Central memory CD4-positive, alpha-beta T cell (primary cell): ENCODE measurements at places on chromosomes 3 and 15.
A peak's percentile ranks its signal among the peaks of the same experiment; 100 is the strongest.

DNA sequence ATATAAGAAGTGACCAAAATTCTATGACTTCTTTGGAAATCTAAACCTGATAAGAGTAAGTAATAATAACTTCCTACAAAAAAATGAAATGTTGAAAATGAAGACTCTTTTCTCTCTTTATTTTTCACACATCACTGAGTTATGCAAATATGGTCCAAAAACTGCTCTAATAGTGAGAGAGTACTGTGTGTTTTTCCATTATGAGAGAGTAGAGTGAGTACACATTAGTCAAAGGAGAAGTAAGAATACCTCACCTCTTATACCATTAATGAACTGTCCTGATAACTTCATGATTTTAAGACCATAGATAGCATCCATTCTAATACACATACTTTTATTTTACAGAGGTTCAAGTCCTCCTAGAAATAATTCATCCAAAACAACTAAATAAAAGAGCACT lies 1310.2 kb downstream of the SI start:
- no peak for DNase-seq

DNA sequence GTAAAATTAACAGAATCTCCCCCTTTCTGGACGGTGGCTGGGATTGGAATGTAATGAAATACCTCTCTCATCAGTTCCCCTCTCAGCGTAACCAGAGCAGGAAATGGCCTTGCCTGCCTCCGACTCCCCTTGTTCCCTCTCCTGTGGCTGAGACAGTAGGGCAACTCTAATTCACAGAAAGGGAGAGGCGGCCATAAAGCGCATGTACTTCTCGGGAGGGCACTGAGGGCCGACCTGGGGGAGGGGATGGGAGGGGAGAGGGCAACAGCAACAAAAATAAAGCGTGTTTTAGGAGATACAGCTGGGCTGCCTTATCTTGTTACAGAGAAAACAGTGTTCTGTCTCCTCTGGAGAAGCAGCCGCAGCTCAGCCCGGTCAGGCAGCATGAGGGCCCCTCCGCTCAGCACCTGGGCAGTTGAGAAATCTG lies 783.3 kb upstream of the ARRDC4 start:
- DNase-seq, result no peak

DNA sequence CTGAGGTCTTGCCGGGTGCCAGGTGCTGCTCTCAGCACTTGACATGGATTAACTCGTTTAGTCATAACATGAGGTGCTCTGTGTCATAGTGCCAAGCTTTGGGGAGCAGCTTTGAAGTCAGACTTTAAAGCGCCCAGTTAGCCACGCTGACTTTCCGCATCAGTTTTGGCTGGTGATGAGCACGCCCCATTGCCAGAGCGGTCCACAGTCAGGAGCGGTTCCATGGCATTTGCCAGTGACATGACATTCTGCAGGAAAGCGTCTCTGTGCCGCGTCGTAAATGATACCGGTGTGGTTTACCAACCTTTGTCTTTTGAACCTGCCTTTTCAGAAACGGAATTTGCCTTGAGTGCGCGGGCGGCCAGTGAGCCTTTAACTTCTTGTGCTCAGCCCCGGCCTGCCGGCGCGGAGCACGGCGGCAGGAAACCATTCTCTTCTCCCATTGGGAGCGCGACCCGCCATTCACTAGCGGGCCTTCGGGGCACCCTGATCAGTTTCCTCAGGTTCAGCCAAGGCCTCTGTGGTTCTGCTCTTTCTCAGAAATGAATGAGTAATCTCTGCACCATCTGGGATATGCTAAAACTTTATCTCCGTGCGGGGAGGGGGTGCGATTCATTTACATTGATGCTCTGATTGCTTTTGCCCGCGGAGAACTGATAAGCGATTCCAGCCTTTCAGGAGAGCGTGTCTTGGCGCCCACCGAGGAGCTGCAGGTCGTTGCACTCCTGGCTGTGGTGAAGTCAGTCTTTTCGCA lies 1.7 kb upstream of the SLC2A2 start:
- peak; percentile 23 for DNase-seq

DNA sequence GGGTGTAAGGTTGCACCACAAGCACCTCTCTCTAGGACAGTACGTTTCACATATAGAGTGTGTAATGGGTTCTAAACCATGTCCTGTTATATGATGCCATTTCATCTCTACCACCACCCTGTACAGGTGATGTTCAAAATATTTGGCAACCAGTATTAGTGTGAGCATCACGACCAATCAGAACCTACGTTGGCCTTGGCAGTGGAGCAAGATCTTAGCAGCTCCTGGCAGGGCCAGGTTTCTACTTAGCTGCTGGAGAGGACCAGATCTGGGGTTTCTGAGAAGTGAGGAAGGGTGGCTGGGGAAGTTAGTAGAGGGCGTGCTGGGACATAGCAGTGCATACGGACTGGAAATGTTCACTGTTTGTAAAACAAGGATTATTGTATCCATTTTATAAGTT lies 23.1 kb upstream of the MITF start:
- DNase-seq, result no peak

GRCh38 chr3:41893977-41894376 lies 67.9 kb downstream of the ULK4 start:
- DNase-seq, result peak; percentile 11

- DNase-seq, result no peak
Measured at GRCh38 chr3:177300842-177301241, 103.6 kb upstream of the TBL1XR1 start.

- DNase-seq, result no peak
Measured at GRCh38 chr15:51104512-51104911, 9.8 kb upstream of the TNFAIP8L3 start.

GRCh38 chr15:67761343-67761742 lies 64.0 kb upstream of the SKOR1 start:
- no peak for DNase-seq

DNA sequence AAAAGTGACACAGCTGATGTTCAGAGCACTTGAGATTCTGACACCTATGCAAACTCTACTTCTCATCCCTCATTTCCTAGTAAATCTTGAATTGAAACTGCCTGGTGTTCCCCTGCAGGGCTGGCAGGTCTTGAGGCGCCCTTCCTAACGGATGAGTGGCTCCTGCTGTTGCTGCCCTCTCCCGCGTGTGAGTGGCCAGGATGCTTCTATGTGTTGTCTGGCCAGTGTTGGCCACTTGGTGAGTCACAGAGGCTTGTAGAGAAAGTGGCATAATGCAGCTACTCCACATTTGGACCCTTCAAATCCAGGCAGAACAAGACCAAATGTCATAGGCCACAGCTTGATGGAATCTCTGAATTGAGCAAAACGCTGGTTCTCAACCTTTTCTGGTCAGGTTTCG lies 63.6 kb downstream of the MOBP start:
- no peak for DNase-seq

DNA sequence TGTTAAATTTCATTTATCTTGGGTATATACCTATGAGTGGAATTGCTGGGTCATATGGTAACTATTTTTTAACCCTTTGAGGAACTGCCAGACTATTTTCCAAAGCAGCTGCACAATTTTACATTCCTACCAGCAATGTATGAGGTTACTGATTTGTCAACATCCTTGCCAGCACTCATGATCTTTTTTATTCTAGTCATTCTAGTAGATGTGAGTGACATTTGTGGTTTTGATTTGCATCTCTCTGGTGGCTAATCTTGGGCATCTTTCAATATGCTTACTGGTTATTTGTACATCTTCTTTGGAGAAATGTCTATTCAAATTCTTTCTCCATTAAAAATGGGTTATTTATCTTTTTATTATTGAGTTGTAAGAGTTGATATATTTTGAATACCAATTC lies 21.3 kb upstream of the LRRC58 start:
- DNase-seq, result no peak

DNA sequence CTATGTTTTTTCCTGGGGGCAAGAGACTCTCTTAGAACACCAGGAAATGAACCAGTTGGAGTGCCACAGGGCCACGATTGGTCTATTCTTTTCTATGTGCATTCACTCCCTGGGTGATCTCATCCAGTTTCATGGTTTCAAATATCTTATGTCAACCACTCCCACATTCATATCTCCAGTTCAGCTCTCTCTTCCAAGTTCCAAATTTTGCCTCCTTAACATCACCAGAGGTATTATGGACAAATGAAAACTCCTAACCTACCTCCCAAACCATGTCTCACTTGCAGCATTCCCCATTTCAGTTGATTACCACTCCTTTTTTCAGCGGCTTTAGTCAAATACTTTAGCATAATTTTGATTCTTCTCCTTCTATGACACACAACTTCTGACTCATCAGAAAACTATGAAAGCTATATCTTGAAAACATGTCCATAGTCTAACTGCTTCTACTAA lies 203.1 kb upstream of the SEMA6D start:
- DNase-seq, result no peak

DNA sequence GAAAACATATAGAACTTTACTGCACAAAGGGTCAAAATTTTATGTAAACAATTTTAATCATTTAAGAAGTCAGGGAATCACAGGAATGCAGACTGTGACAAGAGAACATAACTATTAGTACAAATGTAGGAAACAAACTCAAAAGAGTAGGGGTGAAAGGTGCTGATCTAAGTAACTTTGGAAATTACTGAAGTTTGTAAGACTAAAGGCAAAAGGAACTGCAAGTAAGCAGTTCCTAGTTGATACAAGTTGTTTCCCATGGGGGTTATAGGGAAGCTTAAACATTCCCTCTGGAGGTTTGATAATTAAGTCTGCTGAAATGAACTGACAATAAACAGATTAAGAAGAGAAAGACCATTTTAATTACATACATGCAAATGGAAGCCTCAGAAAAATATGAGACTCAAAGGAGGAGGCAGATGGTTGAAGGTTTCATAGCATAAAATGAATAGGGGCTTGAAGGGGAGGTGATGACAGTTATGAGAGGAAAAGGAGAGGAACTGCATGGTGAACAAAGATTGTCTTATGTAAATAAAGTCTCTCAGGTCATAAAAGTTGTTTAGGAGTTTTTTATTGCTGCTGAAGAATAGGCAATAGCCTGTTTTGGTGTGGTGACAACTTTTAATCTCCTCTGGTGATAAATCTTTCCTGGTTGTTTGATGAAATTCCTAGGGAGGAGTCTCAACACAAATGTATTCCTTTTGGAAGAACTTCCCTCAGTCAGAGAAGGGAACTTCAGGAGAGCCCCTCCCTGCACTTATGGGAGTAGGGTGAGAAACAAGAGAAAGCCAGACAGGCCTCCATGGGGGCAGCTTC lies 17.1 kb downstream of the SETMAR start:
- DNase-seq, result no peak

- no peak for DNase-seq
Measured at GRCh38 chr3:82586414-82586813, 825.0 kb upstream of the GBE1 start.

DNA sequence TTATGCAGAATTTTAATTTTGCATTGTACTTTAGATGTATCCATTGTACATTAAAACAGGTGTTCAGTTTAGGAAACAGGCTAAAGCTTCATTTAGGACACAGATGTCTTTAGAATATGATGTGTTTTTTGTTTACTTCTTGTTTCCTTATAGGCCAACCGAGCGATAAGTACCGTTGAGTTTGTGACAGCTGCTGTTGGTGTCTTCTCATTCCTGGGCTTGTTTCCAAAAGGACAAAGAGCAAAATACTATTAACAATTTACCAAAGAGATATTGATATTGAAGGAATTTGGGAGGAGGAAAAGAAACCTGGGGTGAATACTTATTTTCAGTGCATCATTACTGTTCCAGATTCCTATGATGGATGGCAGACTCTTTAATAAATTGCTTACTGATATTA lies 29.4 kb downstream of the PLAAT1 start:
- no peak for DNase-seq

- DNase-seq, result peak; percentile 27
Measured at GRCh38 chr3:45567730-45568172, 26.8 kb upstream of the LIMD1 start.

DNA sequence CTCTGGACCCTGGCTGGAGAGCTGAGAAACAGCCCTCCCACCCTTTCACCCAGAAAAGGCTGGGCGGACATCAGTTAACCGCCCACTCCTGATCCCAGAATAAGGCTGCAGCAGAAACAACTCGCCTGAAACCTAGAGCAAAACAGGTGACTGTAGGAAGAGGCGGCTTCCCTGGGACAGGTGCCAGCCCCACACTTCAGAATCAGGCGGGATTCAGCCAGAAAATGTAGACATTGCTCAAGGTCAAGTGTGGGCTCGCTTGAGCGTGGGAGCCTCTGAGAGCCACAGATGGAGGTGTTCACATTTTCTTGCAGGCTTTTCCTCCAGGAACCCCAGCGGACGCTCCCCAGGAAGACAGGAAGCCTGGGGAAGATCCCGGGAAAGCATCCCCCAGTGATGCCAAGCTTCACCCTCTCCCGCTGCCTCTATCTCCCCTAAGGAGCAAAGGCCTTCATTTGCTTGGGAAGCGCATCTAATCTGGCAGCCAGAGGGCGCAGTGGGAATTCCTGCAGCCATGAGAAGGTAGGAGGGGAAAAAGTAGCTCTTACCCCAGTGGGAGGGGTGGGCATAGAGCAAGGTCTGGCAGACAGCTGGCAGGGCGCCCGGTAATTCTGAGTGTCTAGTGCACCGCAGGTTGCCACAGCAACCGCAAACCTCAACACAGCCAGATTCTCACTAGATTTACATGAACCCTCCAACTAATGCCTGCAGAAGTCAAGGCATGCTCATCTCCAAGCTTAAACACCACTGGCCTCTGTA lies 77.7 kb downstream of the OCA2 start:
- no peak for DNase-seq

GRCh38 chr3:111947231-111947630 lies 31.6 kb upstream of the ABHD10 start:
- DNase-seq, result no peak

DNA sequence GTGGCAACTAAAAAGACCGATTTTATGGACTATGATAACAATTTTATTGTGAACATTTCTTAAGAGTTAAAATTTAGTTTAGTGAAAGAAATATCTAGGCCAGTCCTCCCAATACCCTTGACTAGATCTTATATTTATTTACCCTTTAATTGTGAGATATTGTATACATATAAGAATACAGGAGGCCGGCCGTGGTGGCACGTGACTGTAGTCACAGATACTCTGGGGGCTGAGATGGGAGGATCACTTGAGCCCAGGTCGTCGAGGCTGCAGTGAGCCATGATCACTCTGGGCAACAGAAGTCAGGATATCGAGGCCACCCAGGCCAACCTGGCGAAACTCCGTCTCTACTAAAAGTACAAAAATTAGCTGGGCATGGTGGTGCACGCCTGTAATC lies 756 bp upstream of the RMDN3 start:
- no peak for DNase-seq

- DNase-seq, result no peak
Measured at GRCh38 chr15:85463976-85464375, 83.6 kb downstream of the AKAP13 start.

- peak; percentile 67 for DNase-seq
Measured at GRCh38 chr3:128112357-128112968, 11.1 kb downstream of the RUVBL1 start.

DNA sequence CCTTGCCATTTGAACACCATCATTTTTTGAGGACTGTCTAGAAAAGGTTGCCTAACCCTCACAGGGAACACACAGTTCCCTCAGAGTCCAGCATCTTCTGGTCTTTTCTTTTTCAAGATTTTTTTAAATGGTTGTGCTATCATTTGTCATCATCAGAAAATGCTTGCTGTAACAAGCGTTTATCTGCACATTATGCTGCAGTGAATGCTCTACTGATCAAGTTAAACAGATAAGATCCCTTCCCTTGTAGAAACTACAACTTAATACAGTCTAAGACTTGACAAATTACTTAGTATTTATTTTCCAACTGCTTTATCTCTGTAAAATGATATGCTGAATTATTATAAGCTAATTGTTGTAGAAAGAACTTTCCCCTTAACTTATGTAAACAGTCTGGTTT lies 11.9 kb upstream of the ALPK3 start:
- DNase-seq, result no peak
